ENCODE measurements at places on chromosomes 1 and 21.

DNA sequence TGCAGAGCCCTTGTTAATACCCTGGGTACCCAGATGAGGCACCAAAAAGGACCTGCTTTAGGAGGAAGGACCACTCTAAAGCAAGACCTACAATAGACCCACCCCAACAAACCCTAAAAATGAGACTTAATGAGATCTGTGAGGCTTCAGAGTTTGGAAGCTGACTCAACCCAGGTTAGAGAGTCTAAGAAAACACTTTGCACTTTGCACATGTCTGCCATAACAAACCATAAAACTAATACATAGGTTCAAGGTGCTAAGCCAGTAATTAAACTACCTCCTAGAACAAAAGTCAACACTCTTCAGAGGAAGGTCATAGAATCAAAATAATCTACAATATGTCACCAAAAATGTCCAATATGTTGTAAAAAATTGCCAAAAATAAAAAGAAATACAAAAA is 124.7 kb upstream of the C1orf21 start:
- no peak for DNase-seq

- DNase-seq = no peak
Observed at GRCh38 chr1:102961549-102961948, 146.8 kb downstream of the COL11A1 start.

DNA sequence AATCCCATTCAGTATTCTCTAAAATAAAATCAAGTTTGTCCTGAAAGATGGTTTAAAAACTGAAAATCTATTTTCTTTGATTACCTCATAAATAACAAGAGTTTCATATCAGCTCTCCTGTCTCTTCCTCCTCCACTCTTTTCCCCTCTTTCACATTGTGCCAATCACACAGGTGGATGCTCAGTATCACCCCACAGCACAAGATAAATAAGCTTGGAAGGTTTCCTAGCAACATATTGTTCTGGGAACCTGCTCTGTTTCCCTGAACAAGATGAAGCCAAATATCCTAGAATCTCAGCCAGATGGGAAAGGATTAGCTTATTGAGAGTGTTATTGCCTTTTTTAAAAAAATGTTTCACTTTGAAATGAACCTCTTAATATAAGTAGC is 45.7 kb upstream of the CACYBP start:
- no peak for DNase-seq

DNA sequence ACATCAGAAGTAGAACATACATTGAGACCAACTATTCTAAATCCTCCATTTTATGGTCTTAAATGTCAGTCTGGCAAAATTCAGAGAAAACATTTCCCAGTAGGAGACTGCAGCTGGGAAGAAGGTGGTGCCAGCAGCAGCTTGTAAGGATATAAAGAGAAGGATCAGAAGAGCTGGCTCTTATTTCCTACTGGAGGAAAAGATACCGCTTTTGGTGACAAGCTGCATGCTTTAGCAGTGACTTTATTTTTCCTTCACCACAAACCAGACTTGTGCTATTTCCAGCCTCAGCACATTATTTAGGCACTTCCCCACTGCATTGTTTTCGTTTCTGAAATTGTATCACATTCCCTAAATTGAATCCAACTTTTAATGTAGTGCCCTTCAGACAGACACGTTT is 28.4 kb downstream of the RNF11 start:
- no peak for DNase-seq

- no peak for DNase-seq
Observed at GRCh38 chr1:195475568-195475967, 1132.7 kb downstream of the KCNT2 start.

- DNase-seq = peak; percentile 5
Observed at GRCh38 chr21:45863267-45863666, 118.3 kb upstream of the COL6A1 start.

DNA sequence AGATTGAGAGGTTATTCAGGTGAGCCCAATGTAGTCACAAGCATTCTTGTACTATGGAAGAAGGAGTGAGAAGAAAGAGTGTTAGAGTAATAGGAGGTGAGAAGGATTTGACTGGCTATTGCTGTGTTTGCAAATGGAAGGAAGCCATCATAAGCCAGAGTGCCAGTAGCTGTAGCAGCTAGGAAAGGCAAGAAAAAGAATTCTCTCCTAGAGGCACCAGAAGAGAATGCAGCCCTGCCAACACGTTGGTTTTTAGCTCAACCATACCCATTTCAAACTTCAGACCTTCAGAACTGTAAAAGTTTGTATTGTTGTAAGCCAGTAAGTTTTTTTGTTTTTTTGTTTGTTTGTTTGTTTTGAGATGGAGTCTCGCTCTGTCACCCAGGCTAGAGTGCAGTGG is 8.9 kb upstream of the IL12RB2 start:
- no peak for DNase-seq

GRCh38 chr1:173871091-173871490 is 2.9 kb downstream of the ZBTB37 start:
- no peak for DNase-seq

Data from activated T-cell treated with anti-CD3 and anti-CD28 coated beads, Interleukin-2, amount 50 U/mL, for 48 hours (primary cell).